ENCODE measurements at places on chromosomes 5 and 9.

DNA sequence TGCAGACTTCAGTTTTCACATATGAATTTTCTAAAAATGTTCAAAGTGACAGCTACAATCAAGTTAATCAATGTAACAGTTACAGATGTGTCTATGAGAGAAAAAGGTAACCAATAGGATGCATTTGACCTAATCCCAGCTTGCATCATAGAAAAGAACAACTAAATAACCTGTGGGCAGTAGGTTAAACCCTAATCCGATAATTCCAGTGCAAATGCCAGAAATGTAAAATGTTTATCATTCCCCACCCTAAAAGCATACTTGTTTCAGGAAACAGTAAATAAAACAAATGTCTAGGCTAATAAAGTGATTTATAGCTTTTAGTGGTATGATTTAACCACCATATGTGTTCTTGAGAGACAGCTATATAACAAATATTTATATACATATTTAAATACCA, 592.6 kb downstream of the PRELID2 start:
- DNase-seq, result no peak

DNA sequence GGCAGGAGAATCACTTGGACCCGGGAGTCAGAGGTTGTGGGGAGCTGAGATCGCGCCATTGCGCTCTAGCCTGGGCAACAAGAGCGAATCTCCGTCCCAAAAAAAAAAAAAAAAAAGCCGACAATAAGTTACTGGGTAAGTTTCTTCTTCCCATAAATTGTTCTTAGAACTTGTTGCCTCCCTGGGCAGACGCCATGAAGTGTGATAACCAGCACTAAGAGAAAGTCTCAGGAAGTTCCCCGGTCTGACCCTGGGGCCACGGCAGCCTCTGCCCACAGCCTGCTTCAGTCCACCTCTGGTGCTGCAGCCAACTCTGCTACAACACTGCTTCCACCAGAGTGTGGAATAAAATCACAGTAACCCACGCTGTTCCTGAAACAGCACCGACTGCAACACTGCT, 19.1 kb downstream of the LPCAT1 start:
- DNase-seq, result no peak

- DNase-seq, result no peak
These were observed 64.1 kb downstream of the PDE4D start for GRCh38 chr5:59829386-59829785.

DNA sequence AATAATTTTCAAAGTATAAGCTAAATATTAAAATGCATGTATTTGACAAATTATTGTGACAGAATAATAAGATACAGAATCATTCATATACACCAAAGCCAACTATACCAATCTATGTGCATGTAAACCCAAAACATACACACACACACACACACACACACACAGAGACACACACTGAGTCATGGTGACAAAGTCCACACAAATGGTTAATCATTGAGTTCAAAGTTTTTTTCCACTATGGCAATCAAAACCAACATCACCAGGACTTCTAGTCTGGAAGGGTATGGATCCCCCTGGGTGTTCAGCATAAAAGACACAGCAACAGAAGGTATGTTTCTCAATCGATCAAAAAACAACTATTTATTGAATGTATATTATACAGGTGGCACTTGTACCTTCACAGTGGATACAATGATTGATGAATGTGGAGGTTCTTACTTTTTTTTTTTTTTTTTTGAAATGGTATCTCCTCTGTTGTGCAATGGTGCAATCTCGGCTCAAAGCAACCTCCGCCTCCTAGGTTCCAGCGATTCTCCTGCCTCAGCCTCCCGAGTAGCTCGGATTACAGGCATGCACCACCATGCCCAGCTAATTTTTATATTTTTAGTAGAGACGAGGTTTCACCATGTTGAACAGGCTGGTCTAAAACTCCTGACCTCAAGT, 137.0 kb downstream of the PDE4D start:
- DNase-seq, result no peak

GRCh38 chr9:38619556-38620447, 594 bp downstream of the ANKRD18A start:
- DNase-seq, result peak; percentile 24

DNA sequence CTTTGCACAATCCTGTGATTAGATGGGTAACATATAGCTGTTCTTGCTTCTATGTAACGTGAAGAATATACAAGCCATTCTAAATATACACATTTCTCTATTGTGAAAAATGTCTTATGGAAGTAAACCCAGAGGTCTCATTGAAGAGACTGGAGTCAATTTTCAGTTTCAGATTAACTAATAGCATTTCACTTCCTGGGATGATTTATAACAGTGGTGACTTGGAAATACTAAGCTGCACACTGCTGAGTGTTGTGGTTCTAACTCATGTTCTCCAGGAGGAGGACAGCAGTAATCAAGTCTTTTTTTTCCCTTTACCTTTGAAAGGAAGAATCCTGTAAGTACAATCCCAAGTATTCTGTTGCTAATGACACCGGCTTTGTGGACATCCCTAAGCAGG, 3.3 kb downstream of the CTSL start:
- no peak for DNase-seq

GRCh38 chr5:74392711-74393351, 247.7 kb downstream of the ENC1 start:
- DNase-seq, result no peak

- DNase-seq, result no peak
These were observed 185.5 kb upstream of the FGF10 start for GRCh38 chr5:44574678-44575077.

- DNase-seq, result no peak
These were observed 24.5 kb downstream of the PTGES2 start for GRCh38 chr9:128102861-128103588.

DNA sequence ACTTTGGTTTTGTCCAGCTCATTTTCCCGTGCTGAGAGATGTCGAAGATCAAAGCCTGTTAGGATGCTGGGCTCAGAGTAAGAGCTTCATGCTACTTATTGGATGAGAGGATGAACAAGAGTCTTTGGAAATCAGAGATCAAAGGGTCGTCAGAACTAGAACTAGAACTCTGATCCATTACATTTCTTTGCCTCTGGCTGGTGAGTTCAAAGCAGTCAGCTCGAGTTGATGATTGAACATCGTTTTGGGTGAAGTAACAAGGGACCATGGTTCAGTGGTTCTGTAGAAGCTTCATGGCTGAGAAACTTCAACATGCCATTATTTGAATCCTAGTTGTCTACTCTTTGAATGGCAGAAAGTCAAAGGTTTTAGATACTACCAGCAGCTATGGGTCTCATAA, 320.3 kb downstream of the ARHGEF28 start:
- no peak for DNase-seq

GRCh38 chr5:18984559-18985080, 1003.4 kb downstream of the CDH18 start:
- DNase-seq, result no peak

GRCh38 chr9:23764219-23764618, 61.8 kb downstream of the ELAVL2 start:
- DNase-seq, result no peak

- no peak for DNase-seq
These were observed 41.0 kb upstream of the SHC3 start for GRCh38 chr9:89219637-89220036.

- no peak for DNase-seq
These were observed 15.2 kb downstream of the CYSTM1 start for GRCh38 chr5:140189977-140190871.

DNA sequence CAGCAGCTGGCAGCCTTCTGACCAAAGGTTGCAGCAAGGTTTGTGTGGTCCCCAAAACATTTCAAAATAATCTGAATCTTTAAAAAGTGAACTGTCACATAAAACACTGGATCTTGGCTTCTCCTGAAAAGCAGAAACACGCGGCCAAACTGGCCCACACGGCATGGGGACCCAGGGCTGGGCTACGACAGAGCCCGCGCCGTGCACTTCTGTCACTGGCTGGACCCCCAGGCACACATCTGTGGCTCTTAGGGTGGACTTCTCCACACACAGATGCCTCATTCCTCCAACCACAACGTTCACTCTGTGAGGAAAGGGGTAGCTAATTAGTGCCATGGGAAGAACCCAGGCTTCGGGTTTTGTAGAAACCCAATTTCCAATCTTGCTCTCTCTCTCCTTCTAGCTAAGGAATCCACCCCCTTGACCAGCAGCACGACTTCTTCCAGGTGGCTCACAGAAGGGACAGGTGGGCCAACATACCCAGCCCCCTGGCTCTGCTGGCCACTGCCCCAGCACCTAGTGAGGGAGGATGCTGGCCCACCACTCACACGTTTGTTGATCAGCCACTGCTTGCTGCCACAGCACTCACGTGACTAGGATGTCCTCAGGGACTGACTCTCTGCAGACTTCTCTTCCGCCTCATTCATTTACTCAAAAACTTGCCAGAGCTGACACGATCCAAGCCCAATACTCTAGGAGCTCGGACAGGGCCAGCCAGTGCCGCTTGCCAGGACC, 17.9 kb downstream of the LMAN2 start:
- DNase-seq, result no peak

- DNase-seq, result no peak
These were observed 450.8 kb downstream of the NFIB start for GRCh38 chr9:13863112-13863511.

DNA sequence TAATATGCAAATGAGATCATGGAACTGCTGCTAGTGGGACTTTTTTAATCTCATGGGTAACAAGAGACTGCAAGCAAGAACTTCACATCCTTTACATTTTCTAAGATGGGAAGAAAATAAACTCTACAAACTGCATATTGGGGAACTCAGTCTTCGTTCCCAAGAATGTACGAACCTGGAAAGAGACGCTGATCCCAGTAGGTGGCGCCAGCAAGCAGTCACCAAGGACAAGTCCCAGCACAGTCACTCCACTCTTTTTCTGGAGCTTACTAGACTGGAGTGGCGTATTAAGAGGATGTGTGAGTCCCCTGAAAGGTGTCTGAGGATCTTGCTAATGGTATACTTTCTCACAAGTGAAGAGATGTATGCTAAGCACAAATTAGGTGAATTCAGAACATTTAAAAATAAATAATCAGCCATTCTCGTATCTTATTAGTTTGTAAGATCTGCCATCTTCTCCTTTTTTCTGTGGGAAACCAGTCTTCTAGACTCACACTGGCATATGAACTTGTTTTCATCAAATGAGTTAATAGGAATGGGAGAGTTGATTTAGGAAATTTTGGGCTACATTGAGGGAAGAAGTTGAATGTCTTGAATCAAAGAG, 16.0 kb upstream of the PUM3 start:
- peak; percentile 15 for DNase-seq

GRCh38 chr5:65244031-65244430, 237.7 kb downstream of the ADAMTS6 start:
- DNase-seq, result no peak

DNA sequence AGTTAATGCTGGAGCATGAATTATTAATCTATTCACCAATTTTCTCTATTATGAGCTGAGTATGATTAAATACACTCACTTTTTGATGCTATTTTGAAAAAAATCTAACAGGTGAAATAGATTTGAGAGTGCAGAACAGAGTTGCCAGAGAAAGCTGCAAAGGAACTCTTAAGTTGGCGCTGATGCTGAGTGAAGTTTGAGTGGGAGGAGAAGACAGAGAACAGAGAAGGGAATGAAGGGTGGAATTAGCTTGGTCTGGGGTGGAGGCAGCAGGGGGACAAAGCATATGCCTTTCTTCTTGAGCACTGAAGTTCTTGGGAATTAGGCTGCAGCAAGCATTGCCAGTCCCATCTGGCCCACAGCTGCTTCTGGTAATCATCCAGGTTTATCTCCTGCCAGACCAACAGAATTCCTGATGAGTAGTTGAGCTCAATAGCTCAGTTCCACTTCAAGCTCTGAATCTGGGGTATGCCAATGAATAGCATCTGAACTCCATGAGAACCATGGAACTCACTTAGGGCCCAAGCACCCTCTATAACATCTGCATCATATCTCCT, 290.1 kb downstream of the HINT1 start:
- DNase-seq, result no peak

- no peak for DNase-seq
These were observed 10.0 kb upstream of the KIF12 start for GRCh38 chr9:114109124-114109523.

DNA sequence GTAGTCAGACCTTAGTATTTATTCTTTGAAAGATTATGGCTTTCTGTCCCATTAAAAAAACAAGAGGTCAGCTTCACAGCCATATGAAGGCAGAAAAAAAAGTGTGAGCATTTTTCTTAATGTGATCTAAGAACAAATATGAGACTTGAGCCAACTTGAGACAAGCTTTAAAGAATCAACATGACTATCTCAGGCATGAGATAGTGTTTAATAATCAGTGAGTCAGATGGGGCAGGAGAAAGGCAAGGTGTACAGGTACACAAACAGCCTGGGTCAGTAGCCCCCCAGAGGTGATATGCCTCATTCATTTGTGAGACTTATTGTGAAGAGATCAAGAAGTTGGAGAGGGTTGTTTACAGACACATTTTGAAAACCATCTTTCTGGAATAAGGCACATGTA, 83.6 kb downstream of the GDNF start:
- no peak for DNase-seq

GRCh38 chr5:95761771-95762651, 30.9 kb downstream of the RHOBTB3 start:
- DNase-seq, result no peak

DNA sequence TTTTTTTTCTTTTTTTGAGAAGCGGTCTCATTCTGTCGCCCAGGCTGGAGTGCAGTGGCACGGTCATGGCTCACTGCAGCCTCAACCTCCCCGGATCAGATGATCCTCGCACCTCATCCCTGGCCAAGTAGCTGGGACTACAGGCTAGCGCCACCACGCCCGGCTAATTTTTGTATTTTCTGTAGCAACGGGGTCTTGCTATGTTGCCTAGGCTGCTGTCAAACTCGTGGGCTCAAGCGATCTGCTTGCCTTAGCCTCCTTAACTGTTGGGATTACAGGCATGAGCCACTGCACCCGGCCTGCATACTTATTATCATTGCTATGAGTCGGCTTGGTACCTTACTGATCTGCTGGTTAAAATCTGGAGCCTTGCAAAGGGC, 790 bp upstream of the IARS1 start:
- no peak for DNase-seq

GRCh38 chr5:56900858-56901578, 8.4 kb upstream of the SETD9 start:
- peak; percentile 37 for DNase-seq

DNA sequence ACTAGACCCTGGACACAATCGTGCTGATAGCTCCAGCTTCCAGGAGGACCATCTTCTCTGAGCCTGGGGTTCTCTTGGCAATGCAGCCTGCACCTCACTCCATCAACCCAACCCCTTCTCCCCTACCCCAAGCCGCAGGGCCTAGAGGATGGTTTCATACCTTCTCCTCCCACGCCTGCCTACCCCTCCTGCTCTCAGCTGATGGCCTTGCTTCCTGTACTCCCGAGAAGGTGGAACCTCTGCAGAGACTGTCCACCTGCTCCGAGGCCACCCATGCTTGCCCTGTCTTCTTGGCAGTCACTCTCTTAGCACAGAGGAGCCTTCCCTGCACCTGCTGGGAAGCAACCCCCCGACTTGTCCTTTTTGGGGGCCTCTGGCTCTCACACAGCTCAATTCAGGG, 241.9 kb downstream of the IRX2 start:
- no peak for DNase-seq

- no peak for DNase-seq
These were observed 375.5 kb downstream of the CTNND2 start for GRCh38 chr5:11528720-11529119.
